ENCODE measurements at places on chromosomes 5 and 9.

GRCh38 chr5:58404734-58405133 is 55.2 kb downstream of the PLK2 start:
- no peak for DNase-seq

DNA sequence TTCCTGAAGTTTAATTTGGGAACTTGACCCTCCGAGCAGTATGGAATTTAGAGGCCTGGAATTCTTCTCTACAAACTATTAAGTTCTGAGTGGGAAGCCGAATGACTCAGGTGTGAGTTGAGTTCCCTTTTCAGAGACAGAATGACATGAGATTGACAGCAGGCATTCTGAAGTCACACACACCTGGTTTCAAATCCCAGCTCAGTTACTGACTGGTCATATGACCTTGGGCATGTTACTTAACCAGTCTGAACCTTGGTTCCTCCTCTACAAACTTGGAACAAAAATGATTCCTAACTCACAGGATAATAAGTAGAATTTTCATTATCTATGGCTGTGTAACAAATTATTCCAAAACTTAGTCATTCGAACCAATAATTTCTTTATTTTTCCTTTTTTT is 45.5 kb upstream of the GPBP1 start:
- no peak for DNase-seq

DNA sequence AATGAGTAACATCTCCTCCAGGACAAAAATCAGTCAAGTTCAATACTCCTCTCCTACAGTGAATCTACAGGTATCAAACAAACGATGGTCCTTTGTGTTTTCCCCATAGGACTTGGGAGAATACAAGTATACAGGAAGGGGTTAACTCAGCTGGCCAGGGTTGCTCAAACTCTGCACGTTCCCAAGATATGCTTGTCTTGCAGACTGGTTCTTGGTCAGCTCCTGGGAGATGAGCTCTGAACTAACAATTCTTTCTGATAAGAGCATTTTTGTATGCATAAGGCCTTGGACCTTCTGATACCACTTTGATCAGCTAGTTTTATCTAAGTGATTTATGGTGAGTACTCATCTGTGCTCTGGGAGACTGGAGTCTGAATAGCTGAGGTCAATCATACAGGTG is 42.1 kb downstream of the LOX start:
- no peak for DNase-seq

DNA sequence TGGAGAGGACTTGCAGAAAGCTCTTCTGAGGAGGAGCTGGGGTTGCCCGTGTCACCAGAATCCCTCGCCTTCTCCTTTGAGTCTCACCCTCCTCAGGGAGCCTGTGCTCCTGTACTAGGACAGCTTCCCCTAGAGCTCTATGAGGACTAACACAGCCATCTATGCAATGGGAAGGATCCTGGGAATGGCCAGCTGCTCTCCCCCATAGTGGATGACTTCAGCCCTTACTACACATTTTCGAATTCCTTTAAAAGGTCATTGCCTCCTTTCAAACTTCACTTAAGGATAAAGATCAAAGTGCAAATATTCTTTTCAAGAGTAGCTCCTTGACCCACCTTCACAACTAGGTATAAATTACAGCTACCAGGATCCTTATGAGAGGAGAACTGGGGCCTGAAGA is 55.1 kb downstream of the PRDM6 start:
- no peak for DNase-seq

- peak; percentile 2 for DNase-seq
These were observed 52.0 kb upstream of the SNCAIP start for GRCh38 chr5:122259995-122260394.

- DNase-seq = no peak
These were observed 524.1 kb downstream of the TMEM38B start for GRCh38 chr9:106218427-106218826.

DNA sequence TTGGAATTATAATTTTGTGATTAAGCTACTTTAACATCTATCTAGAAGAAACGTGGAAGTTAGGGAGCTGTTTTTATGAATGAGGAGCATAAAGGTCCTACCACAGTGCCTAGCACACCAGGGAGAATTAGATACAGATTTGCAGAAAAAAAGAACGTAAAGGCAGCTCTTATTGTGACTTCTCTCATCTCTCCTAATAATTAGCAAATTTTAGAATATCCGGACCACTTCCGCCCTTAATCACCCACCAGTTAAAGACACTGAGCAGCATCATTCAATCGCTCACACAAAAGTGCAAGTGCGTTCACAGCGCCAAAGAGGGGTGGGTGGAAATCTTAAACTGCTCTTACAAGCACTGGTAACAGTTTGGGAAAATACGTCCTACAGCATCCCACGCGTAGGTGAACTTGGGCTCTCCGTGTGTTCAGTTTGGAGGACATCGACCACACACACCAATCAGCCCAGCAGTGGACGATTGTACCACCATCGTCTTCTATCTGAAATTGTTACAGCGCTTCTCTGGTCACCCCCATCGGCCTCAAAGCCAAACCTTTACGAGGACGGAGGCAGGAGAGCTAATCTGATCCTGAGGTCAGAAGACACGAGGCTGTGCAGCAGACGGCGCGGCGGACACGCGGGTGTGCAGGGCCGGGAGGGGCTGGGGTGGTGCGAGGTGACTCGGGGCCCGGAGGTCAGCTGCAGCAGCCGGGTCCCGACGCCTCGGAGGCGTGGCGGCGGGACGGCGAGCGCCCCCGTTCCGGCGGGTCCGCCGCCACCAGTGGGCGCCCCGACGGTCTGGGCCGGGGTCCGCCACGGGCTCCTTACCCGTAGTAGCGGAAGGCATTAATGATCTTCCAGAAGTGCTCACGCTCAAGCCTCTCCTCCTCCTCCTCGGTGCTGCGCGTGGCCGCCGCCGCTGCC is 646 bp downstream of the CARNMT1 start:
- DNase-seq = peak; percentile 27

DNA sequence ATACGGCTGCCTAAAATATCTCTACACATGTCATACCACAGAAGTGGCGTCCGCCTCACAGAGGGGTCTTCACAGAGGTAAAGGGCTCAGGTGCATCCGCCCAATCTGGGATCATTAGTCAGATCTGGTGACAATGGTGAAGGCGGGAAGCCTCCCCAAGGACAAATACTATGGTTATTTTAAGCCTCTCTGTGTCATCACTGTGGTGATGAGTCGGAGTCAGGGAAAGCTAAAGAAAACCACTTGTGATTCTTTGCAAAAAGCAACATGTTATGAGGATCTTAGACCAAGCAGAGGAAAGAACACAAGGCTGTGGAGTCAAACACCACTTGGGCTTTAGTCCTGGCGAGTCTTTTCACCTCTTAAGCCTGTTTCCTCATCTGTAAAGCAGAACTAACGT is 190.4 kb downstream of the DRD1 start:
- DNase-seq = no peak

GRCh38 chr5:132253008-132253441 is 4.5 kb upstream of the PDLIM4 start:
- no peak for DNase-seq

- DNase-seq = no peak
These were observed 9.3 kb upstream of the ZCCHC9 start for GRCh38 chr5:81292130-81292529.

- no peak for DNase-seq
These were observed 19.9 kb downstream of the TNFSF8 start for GRCh38 chr9:114910541-114910940.

GRCh38 chr5:75042522-75042921 is 9.8 kb downstream of the GCNT4 start:
- no peak for DNase-seq

DNA sequence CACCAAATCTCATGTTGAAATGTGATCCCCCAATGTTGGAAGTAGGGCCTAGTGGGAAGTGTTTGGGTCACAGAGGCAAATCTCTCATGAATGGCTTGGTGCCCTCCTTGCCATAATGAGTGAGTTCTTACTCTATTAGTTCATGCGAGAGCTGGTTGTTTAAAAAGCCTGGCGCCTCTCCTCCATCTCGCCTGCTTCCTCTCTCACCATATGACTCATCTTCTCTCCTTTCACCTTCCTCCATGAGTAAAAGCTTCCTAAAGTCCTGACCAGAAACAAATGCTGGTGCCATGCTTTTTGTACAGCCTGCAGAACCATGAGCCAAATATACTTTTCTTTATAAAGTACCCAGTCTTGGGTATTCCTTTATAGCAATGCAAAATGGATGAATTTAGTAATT is 20.9 kb upstream of the ARHGAP26 start:
- DNase-seq = no peak

GRCh38 chr9:124698265-124698664 is 72.8 kb downstream of the NR6A1 start:
- DNase-seq = peak; percentile 17

DNA sequence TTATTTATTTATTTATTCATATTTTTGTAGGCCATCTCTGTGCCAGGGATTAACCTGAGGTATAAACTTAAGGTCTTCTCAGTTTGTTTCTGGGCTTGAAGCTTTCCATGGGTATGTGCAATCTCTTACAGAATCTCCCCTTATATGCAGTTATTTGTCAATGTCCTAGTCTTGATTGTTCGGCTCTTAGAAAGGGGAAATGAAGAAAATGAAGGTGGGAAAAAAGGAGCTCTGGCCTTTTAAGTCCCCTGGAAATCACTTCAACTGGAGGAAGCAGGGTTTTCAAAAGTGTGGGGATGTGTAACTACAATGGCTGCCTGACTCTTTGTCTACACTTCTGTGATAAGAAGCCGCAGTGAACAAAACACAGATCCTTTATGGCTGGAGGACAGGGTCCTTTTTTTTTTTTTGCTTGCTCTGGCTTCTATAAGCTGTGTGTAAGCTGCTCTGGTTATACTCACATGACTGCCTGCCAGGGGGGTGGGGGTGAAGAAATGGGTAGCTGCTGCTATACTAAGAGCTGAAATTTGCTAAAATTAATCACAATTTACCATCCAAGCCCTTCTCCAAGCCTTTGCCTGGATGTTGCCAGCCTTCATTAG is 33.7 kb downstream of the CENPP start:
- no peak for DNase-seq

GRCh38 chr5:14880688-14881087 is 9.1 kb upstream of the ANKH start:
- no peak for DNase-seq

DNA sequence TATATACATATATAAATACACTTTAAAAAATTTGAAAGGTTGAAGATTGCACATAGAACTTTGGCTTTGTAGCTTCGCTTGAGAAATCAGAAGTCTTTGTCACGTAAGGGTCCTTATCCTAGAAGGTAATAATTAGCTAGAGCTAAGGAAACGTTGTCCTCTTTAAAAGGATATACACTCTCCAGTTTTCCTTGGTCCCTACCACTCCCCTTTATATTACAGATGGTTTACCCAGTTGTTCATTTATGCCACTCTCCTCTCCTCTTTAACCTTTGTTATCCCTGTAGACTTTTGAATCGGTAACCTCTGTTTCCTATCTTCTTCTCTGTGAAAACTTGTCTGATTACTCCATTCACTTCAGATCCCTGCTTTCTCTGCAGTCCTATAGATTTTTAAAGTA is 1101.0 kb upstream of the SEMA6A start:
- no peak for DNase-seq

- no peak for DNase-seq
These were observed 66.7 kb downstream of the OLFM1 start for GRCh38 chr9:135154050-135154615.

DNA sequence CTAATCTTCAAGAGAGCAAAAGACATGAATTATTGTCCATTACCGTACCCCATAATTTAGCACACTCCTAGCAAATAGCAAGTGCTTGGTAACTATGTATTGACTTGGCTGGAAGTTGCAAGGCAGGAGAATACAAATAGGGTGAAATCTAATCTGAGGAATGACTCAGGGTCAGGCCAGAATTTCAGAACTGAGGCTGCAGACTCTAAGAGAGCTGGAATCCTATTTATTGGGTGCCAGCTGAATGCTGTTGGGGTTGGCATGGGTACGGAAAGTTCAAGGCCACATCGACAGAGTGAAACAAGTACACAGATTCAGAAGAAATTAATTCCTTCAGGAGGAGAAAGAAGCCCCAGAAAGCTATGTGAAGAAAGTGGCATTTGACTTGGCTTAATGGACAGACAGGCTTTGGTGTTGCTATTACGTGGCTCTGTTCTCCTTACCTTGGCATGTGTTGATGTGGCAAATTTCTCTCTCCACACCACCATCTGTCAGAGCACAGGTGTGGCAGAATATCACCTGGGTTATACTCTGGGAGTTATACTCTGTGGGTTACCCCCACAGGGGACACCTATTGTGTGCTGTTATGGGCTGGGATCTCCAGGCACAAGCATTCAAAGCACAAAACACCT is 20.9 kb upstream of the ASTN2 start:
- DNase-seq = no peak

DNA sequence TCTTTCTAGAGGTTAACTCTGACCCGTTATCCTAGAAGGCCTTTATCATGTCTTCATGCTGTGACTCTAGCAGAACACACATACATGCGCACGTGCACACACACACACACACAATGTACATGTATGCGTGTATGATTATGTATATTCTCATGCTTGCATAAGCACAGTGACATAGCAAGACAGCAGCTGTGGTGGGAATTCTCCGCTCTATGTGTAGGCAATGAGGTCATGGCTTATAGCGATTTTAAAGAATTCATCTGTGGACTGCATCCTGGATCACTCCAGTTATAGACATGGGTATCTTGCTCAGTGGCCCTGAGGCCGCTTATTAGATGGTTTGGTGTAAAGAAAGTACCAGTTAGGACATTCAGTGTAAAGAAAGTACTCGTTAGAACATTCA is 106.2 kb downstream of the FBXL7 start:
- no peak for DNase-seq

DNA sequence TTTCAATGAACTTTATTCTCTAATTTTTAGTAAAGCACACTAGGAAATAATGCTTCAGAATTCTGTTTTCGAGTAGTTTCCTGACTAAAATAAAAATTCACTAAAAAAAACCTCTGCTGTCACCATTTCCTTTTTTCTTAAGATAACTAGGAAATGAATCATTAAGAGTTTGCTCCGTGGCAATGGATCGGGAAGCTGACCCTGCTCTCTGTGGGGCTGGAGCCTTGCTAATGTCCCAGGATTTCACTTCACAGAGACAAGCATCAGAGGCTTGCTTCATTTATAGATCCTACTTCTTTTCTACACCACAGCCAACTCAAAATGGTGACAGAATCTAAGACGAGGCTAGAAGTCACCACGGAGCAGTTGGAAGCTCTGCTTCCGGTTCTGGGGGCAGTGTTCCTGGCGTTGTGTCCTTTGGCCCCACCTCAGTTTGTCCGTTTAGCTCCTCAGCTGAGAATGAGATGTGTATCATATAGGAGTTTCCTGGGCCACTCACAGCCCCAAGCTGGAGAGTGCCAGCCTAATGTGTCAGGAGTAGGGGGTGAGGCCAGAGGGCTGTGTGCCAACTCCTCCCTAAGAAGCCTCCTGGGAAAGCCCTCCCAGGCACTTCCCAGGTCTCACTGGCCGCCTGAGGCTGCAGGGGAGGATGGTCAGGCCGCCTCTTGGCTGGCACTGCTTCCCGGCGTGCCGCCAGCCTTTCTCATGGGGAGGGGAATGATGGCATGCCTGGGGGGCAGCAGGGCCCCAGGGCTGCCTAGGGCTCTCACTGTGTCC is 19.6 kb downstream of the TENT4A start:
- DNase-seq = peak; percentile 77

- DNase-seq = no peak
These were observed 6.4 kb downstream of the OR2V2 start for GRCh38 chr5:181153814-181154213.

Data from hepatic stellate cell (primary cell).